CD4-positive, alpha-beta T cell treated with Interleukin-15 for 4 hours (primary cell): ENCODE measurements at places on chromosomes 7 and 10.

GRCh38 chr7:135514856-135515255 lies 5.0 kb upstream of the CNOT4 start:
- no peak for DNase-seq

DNA sequence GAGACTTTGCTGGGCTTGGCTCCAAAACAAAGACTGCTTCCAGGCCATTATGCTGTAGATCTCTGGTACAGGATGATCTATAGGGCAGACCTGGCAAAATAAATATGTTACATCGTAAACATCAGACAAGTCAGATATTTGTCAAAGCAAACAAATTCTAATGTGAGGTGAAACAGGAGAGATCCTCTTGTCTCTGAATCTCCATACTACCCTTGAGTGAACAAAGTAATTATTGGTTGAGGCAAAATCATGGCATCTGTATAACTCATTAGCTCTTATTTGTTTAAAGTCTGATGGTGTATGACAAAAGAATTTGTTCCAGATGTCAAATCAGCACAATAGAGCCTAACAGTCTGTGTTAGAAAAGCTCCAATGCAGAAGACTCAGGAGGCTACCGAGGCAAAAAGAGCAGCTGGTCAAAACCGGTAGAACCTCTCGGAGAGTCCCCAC lies 1291.5 kb downstream of the TYW1 start:
- no peak for DNase-seq

- DNase-seq = no peak
Observed at GRCh38 chr7:112422842-112423496, 27.3 kb upstream of the IFRD1 start.

GRCh38 chr10:62907470-62908212 lies 91.5 kb upstream of the EGR2 start:
- no peak for DNase-seq

DNA sequence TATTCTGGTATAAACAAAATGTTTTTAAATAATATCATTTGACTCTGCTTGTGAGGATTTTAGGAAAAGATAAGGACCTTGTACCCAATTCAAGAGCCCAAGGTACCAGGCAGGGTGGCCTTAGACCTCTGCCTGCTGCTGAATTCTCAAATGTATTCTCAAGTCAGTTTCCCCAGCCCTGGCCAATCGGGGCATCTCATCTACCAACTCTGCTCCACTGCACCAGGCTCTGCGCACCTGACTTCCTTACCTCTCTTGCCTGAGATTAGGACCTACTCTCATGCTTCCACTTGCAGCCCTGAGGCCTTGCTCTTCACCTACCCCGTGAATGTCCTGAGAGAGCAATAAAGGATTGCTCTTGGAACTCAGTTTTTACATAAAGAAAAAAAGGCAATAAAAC lies 69.6 kb upstream of the EZH2 start:
- no peak for DNase-seq

DNA sequence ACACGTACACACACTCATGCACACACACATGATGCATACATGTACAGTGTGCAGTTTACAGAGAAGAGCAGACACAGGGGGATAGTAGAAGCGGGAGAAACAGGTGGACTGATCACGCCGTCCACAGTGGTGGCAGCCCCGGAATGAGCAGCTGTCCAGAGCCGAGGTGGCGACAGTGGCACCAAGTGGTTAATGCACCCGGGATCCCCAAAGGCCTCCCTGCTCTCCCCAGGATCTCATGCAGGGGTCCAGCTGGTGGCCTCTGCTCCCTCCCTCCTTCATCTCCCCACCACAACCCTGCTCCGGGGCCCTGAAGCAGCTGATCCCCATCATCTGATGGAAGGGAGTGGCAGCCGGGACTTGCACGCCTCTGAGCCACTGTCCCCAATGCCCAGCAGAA lies 29.7 kb downstream of the TMEM130 start:
- no peak for DNase-seq

DNA sequence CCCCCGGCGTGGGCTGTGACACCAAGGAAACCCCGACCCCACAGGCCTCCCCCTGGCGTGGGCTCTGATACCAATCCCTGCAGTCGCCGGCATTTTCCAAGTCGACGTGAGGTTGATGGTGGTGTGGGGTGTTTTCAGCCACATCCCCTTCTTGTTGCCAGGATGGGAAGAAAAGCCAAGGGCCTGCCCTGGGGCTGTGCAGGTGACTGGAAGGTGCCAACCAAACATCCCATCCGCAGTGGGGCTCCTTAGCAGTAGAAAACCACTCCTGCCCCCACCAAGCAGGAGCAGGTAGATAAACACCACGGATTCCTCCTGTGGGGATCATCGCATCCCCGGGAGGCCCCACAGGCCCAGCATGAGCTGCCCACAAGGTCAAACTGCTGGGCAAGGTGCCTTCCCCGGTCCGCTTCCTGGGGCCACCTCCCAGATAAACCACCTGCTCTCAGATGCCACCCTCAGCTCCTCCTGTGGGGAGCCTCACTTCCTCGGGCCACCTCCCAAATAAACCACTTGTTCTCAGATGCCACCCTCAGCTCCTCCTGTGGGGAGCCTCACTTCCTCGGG lies 88.5 kb upstream of the DIP2C start:
- DNase-seq = no peak

- no peak for DNase-seq
Observed at GRCh38 chr10:3496138-3496537, 288.9 kb downstream of the KLF6 start.

DNA sequence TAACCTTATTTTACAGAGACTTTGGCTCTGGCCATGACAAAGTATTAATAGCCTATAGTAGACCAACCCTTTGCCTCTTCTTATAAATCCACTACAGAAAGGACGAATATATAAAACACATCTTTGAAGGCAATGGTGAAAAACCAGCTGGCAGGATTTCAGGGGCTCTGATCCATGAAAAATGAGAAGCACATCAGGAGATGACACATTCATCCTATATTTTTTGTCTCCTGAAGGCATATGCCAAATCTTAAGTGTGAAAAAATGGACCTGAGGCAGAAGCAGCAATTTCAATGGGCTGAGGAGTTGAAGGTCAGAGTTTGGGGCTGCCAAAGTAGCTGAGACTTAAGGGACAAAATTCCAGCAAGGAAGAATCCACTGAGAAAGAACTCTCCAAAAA lies 14.4 kb downstream of the RNF216 start:
- no peak for DNase-seq

- no peak for DNase-seq
Observed at GRCh38 chr7:95169678-95170077, 154.7 kb downstream of the PON1 start.

GRCh38 chr10:123945325-123945920 lies 53.8 kb upstream of the CPXM2 start:
- DNase-seq = no peak

GRCh38 chr7:130379921-130380860 lies at the start of gene CPA1:
TSS of gene CPA1 (plus strand) at chr7:130380494. CDS start at chr7:130380521, 27 bp downstream.
- no peak for DNase-seq

DNA sequence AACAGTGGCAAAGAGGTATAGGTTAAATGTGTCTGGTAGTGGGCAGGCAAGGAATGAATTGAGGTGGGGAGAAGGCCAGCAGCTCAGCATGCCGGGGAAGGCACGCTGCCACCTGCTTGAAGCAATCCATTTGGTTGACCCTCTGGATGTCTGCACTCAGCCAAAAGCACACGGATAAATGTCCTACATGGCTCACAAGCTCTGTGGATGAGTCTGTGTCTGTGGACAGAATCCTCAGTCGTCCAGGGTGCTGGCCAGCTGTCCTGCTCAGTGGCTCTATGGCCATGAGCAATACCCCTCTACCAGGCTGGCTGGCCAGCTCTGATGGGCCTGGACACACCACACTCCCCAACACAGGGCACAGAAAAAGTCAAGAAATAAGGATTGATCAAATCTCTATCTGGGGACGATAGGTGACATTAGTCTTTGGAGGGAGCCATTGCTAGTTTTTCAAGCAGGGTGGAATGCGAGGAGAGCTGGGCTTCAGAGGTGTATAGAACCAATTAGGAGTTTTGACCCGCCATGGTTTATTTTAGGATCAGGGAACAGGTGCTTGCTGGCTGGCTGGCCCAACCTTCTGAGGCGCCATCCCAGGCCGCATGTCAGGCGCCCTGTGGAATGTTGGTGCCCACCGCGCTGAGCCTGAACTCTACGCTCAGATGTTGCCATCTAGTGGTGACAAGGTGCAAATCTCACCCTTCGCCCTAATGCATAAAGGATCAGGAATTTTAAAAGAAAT lies 493.4 kb downstream of the TNS3 start:
- peak; percentile 12 for DNase-seq

GRCh38 chr10:34758447-34758996 lies 56.6 kb downstream of the PARD3 start:
- no peak for DNase-seq

GRCh38 chr10:4043897-4044665 lies 259.1 kb upstream of the KLF6 start:
- no peak for DNase-seq

DNA sequence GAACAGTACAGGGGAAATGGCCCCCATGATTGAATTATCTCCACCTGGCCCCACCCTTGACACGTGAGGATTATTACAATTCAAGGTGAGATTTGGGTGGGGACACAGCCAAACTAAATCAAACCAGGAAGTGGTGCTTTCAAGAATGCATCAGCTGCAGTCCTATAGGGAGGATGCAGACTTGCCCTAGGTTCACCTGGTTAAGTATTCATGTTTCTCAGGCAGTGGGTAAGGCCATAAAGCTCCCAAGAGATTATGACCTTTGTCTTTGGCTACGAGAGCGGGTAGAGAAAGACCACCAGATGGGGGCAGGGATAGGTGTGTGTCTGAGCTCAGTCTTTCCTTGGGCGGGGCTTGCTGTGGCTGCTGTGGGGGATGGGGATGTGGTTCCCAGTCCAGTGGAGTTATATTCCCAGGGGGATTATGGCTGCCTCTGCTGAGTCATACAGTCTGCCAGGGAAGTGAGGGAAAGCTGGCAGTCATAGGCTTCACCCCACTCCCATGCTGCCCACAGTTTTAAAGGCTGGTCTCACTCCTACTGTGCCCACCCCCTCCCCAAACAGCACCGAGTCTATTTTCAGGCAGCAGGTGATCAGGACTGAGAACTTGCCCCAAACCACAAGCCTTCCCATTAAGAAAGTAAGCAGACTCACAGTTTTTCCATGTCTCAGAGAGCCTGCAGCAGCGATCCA lies 8.4 kb upstream of the R3HCC1L start:
- DNase-seq = no peak

DNA sequence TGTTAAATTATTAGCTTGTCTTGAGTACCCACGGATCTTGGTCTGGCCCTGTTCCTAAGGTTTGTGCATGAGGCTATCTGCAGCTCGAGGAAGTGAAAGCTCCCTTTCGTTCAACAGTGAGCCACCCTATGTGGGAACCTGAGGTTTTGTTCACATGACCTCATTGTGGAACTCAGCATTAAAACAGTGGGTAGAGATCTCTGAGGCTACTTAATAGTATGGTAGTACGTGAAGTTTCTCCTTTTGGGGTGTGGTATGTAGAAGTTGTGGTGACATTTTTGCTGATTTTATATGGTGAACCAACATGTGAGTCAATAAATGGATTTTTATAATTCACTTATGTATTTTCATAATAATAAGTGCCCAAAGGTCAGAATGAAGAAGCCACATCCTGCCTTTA lies 252.7 kb upstream of the FERD3L start:
- no peak for DNase-seq

DNA sequence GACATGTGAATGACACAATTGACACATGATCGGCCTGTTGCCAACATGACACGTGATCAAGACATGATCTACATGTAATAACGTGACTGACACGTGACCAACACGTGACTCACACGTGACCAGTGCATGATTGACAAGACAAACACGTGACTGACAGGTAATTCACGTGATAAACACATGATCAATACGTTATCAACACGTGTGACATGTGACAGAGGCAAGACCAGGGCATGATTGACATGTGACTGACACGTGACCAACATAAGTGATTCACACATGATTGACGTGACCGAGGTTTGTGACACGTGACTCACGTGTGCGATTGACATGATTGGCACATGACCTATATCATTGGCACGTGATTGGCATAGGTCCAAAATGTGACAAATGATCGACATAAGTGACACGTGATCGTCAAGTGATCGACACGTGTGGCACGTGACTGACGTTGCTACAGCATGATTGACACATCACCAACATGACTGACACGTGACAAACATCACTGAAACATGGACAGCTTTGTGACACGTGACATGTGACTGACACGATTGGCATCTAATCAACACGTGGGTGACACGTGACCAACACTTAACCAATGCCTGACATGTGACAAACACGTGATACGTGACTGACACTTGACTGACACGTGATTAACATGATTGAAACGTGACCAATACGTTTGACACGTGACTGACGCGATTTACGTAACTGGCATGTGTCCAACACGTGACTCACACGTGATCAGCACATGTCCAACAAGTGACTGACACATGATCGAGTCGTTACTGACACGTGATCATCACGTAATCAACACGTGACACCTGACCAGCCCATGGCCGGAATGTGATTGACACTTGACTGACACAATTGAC lies 23.0 kb downstream of the CRPPA start:
- no peak for DNase-seq

- peak; percentile 54 for DNase-seq
Observed at GRCh38 chr10:92914478-92915325, 66.4 kb downstream of the EXOC6 start.

DNA sequence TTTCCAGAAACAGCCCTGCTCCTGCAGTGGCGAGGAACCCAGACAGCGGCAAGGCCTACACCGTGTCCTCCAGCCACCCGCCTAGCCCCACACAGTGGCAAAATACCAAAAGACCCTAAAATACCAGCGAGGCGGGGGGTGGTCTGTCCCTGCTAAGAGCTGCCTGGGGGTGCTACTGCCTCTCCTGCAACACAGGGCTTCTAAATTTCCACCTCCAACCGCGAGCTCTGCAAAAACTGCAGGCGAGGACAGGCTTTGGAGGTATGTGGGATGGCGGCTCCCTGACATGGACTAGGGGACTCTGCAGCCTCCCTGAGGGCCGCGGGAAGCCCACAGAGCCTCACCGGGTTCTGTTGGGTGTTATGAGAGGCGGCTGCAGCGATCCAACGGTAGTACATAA lies 122.3 kb downstream of the WDR37 start:
- no peak for DNase-seq

DNA sequence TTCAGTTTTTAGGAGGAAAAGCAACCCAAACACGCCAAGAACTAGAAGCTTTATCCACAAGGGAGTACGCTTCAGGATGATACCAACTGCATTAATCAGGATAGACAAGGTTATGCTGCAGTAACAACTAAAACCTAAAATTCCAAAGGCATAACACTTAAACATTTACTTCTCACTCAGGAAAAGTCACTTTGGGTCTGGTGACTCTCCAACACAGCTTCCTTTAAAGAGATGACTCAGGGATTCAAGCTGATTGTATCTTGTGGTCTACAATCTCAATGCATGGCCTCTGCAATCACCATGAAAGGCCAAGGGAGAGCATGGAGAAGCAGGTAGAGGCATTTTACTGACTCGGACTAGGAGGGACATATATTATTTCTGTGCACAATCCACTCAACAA lies 315.8 kb downstream of the KCNMA1 start:
- no peak for DNase-seq
